Skin of body (tissue), 3 donors: ENCODE measurements at places on chromosomes 1 and 21.

DNA sequence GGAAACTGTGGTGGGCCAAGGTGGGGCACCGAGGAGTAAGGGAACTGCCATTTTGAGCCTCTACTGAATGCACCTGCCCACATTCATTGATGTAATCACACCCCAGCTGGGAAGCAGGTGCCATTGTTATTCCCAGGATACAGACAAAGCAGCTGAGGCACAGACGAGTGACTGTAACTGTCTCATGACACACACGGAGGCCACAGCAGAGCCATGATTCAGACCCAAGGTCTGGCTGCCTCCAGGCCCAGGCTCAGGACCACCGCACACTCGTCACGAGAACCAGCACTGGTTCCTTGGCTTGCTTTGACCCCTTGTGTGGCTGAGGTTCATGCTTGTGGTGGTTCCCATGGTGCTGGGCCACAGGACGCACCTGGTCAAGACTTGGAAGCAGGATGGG is 45.6 kb upstream of the CLIC4 start:
- DNase-seq: no peak

GRCh38 chr21:33558777-33559421 is 16.1 kb downstream of the SON start:
- no peak for DNase-seq

DNA sequence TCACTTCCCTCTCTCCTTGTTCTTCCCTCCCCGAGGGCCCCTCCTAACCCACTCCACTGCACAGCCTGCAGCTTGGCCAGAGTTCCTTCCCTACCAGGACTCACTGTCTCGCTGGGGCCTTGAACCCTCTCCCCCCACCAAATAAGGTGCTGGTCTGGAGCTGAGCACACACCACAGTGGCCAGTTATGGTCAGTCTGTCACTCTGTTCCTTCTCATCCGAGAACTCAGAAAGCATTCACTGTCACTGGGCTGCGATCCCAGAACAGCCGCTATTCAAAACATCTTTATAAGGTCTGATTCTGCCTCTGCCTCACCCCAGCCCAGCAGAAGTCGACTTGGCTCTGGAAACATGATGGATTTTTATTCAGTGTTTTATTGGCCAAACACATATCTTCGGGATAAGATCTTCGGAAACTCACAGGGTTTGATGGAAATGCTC is 19.8 kb upstream of the LBR start:
- peak; percentile 32 for DNase-seq

- no peak for DNase-seq
Observed at GRCh38 chr21:38803075-38803660, 2.6 kb upstream of the ETS2 start.

DNA sequence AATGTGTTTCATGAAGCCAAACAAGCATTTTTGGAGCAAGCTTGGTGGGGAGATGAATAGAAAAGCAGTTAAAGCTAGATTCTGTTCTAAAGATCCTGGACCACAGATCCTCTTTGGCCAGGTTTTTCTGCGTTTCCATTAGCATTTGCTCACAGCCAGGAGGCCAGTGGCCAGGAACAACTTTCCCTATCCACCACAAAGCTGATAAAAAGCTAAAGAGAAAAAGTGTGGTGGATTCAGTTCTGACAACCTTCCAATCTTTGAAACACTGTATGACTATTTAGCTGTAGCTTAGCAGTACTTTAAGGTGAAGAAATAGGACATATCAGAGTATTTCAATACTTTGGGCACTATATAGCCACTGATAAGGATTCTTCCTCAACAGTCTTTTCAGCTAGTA is 3.0 kb upstream of the NEK7 start:
- DNase-seq: peak; percentile 20
